ENCODE measurements at places on chromosomes 7 and 10.
A peak's percentile ranks its signal among the peaks of the same experiment; 100 is the strongest.

DNA sequence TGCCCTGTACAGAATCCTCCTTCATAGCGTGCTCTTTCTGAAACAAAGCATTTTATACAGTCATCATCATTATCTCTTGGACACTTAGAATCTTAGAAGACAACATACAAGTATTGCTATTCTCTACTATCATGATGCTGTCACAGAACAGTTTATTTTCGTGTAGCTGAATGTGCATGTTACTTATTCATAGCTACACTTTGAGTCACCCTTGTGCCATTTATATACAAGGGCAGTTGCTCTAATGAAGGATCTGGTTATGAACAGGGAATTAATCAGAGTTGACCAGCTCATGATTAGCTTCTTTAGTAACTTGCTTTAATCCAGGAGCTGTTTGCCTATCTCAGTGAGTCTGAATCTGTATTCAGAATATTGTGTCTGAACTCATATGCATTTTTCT is 11.2 kb downstream of the CASP2 start:
- DNase-seq = no peak

DNA sequence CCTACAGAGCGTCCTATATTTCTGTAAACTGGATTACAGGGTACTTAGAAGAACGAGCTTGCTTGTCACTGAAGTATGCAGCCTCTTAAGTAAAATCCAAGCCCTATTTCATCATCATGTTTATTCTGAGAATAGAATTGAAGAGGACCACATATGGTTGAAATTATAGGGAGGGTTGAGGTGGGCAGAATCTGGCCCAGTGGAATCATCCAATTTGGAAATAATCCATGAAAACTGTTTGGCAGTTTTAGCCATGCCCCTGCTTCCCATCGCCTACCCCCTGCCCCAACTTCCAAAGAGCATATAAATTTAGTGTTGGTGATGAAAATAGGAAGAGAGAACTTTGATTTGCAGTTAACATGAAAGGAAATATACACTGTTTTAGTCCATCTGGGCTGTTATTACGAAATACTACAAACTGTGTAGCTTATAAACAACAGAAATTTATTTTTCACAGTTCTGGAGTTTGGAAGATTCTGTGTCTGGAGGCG is 150.4 kb downstream of the PRKG1 start:
- peak; percentile 92 for DNase-seq

GRCh38 chr7:15376600-15376999 is 185.2 kb downstream of the AGMO start:
- DNase-seq = no peak

DNA sequence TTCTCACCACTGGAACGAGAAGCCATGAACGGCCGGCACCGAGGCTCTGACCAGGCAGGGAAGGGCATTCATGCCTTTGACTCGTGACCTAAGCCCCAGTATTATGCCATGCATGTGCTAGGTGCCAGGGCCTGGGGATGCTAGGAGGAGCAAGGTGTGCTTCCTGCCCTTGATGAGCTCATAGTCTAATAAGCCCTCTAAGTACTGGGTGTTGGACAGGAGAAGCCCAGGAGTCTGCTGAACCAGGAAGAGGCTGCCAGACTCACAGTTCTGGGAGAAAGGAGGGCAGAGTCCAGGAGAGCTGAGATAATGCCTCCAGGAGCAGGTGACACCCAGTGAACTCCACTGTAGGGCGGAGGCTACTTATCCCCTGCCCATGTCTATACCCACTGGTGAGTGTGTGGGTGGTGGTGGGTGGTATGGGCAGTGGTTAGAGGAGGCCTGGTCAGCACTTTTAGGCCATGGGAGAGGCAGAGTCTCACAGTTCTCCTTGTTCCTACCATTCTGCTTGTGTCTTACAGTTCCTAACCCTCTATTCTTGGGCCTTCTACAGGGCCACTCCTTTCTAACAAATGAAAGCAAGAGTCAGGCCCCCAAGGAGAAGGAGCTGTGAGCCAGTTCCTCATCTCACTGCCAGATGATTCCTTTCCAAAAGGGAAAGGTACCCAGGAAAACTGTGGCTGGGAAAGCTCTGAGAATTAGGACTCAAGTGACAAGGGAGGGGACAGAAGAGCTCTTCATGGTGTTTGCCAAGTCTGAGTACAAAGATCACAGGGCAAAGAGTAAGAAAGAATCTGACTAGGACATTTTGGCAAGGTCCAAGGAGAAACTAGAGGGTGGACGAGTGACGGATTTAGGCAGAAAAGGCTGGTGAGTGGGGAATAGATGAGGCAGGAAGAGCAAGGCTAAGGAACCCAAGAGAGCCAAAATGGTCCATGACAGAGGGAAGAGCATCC is 3.6 kb upstream of the MXI1 start:
- DNase-seq = no peak

DNA sequence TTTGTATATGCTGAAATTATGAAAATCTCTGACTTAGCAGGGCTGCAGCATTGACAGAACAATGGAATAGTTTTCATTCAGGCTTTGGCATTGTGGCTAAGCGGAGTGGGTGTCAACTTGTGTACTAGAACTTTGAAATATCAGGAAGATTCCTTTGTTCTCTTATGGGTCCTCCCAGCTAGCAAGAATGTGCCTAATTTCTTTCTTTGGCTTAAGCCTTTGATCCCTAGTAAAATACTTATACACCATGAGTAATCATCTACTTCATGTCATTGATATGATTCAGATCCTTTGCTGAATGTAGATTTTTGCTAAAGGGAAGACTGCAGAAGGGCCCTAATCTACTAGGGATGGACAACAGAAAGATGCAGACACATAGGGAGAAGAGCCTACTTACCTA is 6.2 kb downstream of the AVL9 start:
- peak; percentile 22 for DNase-seq

DNA sequence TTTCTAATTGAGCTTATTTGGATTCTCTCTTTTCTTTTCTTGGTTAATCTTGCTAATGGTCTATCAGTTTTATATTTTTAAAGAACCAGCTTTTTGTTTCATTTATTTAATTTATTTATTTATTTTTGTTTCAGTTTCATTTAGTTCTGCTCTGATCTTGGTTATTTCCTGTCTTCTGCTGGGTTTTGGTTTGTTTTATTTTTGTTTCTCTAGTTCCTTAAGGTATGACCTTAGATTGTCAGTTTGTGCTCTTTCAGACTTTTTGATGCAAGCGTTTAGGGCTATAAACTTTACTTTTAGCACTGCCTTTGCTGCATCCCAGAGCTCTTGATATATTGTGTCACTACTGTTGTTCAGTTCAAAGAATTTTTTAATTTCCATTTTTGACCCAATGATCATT is 149.7 kb upstream of the SLC25A13 start:
- no peak for DNase-seq

GRCh38 chr10:20622531-20623211 is 274.4 kb downstream of the NEBL start:
- DNase-seq = peak; percentile 56

- DNase-seq = no peak
These were observed 135.9 kb downstream of the ARHGAP12 start for GRCh38 chr10:31792745-31793144.

DNA sequence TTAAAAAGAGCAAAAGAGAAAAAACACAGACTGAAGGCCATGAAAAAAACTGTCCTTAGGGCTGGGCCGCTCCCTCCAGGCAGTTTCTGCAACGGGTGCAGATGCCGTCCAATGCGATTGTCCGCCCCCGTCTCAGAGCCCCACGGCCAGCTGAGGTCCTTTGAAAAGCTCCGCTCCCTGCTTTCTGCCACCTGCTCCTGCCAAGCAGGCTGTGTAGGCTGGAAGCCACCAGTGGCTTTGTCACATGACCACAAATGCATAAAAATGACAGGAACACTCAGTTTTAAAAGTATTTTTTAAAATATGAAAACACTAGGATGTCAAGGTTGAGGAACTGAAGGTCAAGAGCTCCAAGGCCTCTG is 71.7 kb downstream of the AMZ1 start:
- DNase-seq = no peak

DNA sequence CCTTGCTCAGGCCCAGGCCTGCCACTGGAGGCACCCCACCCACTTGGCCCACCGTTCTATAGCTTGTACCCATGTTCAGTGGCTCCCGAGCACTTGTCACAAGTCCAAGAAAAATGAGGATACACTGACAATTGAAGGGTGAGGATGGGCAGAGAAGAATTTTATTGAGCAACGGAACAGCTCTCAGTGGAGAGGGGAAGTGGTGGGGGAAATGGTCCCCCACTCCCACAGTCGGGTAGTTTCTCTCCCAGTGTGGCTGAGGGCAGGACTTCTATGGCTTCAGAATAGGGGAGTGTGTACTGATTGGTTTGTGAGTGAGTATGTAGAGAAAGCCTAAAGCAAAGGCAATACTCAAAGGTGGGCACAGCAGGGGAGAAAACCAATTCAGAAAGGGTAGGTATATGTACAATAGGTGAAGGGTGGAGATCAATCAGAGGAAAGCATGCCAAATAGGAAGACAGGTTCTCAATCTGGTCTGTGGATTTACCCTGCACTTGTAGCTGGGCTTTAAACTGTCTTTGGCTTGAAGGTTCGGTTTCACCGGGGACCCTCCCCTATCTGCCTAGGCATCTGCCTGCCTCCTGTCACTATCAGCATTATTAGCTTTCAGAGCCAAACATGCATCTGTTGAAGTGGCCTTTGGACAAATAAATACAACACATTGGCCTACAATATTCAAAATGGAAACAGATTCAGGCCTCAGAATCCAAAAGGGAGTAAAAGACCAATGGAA is 8.9 kb upstream of the TSPAN13 start:
- DNase-seq = no peak

- DNase-seq = no peak
These were observed 4.4 kb downstream of the ITPRIP start for GRCh38 chr10:104333728-104334373.

DNA sequence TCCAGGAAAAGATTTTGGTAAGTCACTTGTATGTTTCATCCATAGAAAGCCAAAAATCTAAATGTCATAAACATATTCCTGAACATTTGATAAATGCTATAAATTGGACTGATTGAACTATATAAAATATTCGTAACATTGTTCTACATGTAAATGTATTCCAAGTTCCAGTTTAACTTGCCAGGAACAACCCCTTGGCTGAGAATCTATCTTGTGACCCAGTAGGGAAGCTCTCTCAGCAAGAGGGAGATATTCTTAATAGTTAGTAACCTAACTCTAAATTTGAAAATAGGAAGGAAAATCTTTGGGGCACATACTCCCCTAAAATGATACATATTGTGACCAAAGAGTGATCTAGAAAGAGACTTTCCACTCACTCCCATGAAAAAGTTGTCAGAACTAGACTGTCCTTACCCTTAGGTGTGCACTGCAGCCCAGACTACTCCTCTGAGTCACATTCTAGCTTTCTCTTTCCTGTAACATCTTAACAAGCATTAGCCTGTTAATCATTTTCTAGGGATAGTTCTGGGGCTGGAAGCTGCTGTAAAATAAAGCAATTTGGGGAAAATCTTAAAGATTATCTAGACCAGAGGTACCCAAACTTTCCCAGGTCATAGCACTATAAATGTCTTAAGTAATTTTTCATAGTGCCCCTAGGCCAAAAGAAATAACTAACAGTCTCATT is 73.7 kb upstream of the SKAP2 start:
- no peak for DNase-seq

DNA sequence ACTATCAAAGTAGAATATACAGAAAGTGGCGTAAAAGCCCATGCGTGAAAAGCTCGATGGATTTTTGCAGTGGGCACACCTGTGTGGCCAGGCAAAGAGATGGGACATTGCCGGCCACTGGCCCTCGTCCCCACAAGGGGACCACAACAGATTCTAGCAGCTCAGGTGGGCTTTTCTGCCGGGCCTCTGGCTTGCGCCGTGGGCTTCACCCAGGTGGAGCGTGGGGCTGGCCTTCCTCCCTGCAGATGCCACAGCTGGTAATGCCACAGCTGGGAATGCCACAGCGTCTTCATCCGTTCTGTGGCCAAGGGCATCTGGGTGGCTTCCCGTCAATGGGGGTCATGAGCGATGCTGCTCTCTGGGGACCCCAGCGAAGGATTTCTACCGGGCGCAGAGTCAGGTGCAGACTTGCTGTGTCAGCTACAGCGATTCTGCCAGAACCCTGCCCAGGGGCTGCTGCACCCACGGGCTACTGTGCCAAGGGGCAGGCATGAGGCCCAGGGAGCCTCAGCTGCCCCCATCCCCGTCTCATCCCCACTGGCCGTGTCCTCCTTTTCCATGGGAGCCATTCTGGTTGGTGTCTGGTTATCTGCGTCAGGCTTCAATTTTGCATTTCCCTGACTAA is 52.5 kb upstream of the NKX6-2 start:
- no peak for DNase-seq

DNA sequence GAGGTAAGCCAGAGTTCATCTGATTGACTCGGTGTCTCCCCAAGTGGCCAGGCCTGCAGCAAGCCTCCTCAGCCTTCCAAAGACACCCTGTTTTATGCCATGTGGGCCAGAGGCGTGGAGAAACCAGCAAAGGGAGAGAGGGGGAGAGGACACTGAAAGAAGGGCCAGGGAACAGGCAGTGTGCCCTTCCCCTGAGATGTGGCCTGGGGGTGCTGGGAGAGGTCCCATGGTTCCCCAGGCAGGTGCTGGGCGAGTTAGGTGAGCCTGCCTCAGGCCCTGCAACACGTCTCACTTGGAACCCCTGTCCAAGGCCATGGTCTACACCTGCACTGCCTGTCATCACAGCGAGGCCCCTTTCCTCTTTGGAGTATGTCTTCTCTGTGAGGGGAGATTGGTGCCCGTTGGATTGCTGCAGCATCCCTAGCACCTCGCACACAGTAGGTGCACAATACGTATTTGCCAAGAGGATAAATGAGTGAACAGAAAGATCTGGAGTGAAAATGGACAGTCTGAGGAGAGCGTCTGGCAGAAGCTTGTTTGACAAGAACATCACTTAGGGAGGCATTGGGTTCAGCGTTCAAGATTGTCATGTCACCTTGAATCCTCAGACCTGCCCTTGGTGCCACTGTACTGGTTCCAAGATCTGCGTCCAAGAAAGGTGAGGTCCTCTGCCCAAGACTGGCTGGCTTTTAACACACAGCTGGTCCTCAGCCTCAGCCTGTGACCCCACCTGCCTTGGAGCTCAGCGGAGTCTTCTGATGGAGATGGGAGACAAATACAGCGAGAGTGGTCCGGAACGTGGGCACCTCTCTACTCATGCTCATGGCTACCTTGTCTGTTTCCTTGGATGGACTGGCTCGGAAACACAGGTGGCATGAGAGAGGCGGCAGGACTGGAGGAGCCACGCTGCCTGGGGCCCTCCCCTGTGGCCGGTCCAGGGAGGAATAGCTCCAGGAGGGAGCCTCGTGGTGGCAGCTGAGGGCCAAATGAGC is 39.8 kb upstream of the NUB1 start:
- DNase-seq = no peak
